Activated CD8-positive, alpha-beta memory T cell treated with anti-CD3 and anti-CD28 coated beads for 24 hours (primary cell): ENCODE measurements at places on chromosomes 5 and 9.
A peak's percentile ranks its signal among the peaks of the same experiment; 100 is the strongest.

- DNase-seq = no peak
Observed at GRCh38 chr9:78303377-78304062, 6.6 kb downstream of the PSAT1 start.

GRCh38 chr5:165015547-165015946, 1510.1 kb downstream of the MAT2B start:
- DNase-seq = no peak

- DNase-seq = no peak
Observed at GRCh38 chr5:14342306-14342705, 199.2 kb downstream of the TRIO start.

- peak; percentile 28 for DNase-seq
Observed at GRCh38 chr9:90844326-90844725, 42.7 kb downstream of the SYK start.

- no peak for DNase-seq
Observed at GRCh38 chr5:165607026-165607425, 2101.6 kb downstream of the MAT2B start.

- no peak for DNase-seq
Observed at GRCh38 chr5:78065663-78066062, 228.8 kb downstream of the AP3B1 start.

GRCh38 chr5:81853030-81853357, 102.1 kb upstream of the SSBP2 start:
- DNase-seq = no peak

DNA sequence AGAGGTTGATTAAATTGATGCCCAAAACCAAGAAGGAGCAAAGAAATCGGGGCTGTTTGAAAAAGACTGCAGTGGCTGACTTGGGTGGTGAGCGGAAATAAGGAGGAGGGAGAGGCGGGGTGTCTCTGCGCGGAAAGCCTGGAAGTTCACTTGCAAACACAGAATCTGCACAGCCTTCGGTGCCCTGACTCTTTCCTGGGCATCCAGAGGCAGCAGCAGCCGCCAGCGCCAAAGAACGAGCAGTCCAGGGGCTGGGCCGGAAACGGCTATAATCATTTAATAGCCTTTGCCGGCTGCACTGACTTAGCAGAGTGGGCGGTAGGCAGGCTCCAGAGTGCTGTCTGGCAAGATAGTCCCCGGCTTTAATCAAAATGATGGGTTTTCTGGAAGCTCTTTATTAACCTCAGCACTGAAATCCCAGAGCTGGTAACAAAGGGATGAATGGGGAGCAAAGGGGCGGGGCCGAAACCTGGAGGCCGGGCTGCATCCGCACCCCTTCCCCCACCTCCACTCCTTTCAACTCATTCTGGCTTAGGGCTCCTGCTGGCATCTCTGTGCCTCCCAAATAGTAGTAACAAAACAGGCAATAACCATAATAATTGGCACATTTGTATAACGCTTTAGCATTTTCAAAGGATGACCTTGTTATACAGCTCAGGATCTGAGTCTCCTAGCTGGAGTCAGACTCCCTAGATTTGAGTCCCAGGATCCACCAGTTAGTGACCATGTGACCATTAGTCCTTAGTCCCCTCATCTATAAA, 35.7 kb downstream of the PCDHAC2 start:
- no peak for DNase-seq

- DNase-seq = peak; percentile 64
Observed at GRCh38 chr5:136082390-136083193, 50.1 kb upstream of the SMAD5 start.

DNA sequence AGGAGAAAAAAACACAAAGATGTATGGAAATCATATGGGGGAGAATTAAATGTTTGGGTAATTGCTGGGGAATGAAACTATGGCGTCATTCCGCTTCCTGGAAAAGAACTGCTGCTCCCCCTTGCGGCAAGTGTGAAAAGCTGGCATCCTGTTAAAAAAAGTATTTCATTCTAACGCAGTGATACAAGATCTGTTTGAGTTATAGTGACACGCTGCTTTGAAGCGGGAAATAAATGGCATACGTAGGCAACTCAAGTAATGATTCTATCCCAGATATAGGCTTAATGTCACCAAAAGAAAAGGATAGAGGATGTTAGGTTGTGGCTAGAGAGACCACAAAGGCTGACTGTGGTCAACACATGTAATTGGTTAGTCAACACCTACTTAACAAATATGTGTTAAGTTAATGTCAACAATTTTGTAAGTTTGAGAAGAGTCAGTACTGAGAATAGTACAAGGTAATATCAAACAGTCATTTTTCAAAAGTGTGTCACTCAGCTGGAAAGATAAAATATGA, 70.2 kb upstream of the ALDH1A1 start:
- peak; percentile 60 for DNase-seq

DNA sequence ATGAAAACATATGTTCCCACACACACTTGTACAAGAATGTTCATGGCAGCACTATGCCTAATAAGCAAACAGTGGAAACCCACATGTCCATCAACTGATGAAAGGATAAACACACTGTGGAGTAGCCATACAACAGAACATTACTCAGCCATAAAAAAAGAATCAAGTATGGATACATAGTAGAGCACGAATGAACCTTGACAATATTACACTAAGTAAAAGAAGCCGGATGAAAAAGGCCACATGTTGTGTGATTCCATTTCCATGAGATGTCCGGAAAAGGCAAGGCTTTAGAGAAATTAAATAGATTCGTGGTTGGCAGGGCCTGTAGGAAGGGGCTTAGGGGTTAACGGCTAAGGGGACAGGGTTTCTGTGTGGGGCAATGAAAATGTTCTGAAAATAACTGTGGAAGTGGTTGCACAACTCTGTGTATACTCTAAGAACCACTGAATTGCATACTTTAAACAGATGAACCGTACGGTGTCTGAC, 51.4 kb downstream of the COL23A1 start:
- no peak for DNase-seq

- DNase-seq = no peak
Observed at GRCh38 chr9:38371495-38371894, 21.0 kb upstream of the ALDH1B1 start.

- peak; percentile 26 for DNase-seq
Observed at GRCh38 chr5:170152767-170153166, 47.1 kb downstream of the FOXI1 start.

DNA sequence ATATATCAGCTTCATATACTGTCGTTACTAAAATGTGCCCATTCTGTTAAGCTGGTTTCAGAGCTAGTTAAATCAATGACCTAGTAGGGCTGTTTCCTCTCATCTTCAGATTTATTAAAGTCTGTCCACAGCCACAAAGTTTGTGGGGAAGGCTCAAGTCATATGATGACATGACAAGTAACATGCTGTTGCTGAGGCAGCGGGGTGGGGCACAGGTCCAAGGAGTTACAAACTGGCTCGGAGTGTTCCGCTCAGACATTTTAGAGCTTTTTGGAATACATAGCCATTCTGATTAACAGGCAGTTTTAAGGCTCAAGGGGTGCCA, 2.7 kb upstream of the ANP32B start:
- DNase-seq = no peak

DNA sequence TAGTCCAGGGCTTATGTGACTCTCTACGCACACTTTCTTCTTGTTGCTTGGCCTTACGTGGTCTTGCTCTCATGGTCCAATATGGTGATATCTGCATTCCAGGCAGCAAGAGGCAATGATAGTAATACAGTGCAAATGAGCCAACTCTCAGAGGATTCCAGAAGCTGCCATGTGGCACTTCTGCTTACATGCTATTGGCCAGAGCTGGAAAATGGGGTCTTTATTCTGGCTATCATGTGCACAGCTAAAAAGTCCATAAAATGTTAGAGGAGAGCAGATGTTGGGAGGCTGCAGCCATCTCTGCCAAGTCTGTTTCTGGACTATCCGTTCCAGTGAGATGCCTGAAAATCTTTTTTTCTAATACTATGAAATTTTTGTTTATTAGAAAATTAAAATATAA, 2.9 kb upstream of the SEPTIN8 start:
- DNase-seq = no peak

- DNase-seq = no peak
Observed at GRCh38 chr5:137405393-137405792, 93.7 kb downstream of the SPOCK1 start.
